ENCODE measurements at places on chromosomes 2 and 18.
A peak's percentile ranks its signal among the peaks of the same experiment; 100 is the strongest.

DNA sequence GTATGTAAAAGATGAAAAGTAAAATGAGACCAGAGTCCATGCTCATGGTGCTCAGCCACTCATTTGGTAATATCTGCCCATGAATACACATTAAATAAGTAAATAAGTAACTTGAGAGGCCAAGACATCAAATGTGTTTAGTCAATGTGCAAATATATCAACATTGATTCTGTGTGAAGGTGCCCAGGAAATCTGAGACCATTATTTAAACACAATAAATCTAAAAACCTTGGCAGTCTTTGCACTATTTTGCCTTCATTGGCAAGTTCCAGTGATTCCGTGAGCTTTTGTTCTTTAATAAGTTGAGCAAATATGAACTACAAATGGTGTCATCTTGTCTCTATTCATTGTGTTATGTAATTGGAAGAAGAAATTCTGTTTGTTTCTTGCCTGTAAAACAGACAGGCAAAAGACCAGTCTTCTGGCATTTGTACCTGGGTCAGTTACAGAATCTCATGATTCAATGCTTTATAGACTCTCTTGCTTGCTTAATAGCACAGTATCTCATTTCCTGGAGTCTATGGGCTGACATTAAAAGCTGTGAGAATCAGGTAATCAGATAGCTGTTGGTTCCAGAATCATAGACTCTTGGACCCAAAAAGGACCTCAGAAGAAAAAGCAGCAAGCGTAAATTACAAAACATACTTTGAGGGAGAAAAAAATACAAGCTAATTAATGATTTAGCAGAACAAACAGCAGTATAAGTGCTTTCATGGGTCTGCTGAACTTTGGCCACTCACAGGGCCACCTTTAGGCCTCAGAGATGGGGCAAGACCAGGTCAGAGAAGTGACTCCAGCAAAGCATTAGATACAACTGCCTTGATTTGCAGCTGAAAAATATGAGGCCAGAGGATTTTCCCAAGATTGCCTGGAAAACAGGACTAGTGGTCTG lies 20.0 kb upstream of the SERPINB3 start:
- DNase-seq, result no peak

- DNase-seq, result no peak
Observed at GRCh38 chr2:226187156-226187555, 612.5 kb downstream of the IRS1 start.

GRCh38 chr2:7673853-7674252 lies 756.6 kb downstream of the RNF144A start:
- DNase-seq, result no peak

GRCh38 chr2:127106457-127106990 lies 430 bp downstream of the BIN1 start:
- no peak for DNase-seq

- no peak for DNase-seq
Observed at GRCh38 chr2:7108792-7109532, 191.8 kb downstream of the RNF144A start.

DNA sequence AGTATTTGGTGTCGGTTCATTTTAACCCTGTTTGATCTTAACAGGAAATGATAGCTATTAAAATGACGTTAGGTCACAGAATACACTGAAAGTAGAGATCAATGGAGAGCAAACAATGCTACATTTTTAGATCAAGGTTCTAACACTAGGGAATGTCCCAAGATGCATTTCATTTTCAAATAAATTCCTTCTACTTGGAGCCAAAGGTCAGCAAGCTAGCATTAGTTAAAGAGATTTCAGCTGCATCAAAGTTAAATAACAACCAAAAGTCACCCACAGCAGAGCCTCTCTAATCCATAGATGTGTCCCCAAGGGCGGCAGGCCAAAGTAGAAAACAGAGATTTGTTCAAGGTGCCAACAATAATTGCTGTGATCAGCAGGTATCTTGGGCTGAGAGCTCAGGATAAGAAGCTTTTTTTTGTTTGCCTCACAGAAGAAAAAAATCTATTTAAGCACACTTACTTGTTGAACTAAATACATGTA lies 1233.6 kb upstream of the TMEFF2 start:
- no peak for DNase-seq

DNA sequence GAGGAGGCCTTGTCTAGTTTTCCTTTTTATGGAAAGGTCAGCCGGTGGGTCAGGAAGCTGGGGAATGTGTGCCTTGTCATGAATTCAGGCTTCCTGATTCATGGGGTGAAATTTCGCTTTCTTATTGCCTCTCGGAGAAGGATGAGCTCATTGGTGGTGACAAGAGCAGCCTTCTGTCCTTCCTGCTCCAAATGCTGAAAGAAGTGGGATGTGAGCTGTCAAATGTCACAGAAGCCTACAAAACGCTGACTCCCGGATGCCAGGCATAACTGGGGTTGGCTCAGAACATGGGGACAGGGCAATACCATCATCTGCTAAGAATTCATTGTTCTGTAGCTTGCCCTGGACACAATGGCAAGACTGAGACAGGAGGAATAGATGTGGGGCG lies 55.8 kb upstream of the FAM136A start:
- DNase-seq, result no peak

DNA sequence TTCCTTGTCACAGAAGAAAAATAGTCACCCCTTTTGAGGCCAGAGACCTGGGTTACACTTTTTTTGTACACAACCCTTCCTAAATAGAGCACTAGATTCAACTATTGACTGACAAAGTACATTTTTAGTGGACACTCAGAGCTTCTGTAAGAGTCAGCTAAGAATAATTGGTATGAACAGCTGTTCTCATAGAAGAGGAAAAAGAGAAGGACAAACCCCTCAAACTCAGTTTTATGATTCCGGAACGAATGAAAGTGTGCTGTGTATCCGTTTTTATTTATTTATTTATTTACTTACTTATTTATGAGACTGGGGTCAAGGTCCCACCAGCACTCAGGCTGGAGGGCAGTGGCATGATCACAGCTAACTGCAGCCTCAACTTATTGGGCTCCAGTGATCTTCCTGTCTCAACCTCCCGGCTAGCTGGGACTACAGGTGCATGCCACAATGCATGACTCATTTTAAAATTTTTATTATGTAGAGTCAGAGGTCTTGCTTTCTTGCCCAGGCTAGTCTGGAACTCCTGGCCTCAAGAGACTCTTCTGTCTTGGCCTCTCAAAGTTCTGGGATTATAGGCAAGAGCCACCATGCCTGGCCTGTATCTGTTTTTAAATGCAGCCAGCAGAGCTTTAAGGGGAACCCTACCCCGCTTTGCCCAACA lies 36.0 kb upstream of the FZD5 start:
- no peak for DNase-seq

DNA sequence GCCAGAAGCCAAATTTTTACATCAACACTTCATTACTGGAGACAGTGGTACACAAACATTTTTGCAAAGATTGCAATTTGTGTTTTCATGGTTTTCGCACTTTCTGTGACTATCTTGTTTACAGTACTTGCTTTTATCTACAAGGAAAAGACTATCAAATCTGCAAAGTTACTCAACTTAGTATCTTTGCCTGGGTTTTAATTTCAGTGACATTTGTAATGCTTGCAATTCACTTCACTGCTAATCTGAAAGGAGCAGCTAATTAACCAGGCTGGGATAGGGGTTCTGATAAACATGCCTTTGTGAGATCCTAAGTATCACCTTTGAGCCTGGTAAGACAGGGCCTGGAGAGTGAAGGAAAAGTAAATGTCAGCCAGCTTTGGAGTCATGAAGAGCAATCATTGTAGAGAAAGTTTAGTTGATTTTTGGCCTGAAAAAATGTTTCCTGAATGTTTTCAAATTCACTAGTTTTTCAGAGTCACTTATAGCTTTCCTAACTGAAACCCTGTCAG lies 194.2 kb downstream of the RIT2 start:
- no peak for DNase-seq

DNA sequence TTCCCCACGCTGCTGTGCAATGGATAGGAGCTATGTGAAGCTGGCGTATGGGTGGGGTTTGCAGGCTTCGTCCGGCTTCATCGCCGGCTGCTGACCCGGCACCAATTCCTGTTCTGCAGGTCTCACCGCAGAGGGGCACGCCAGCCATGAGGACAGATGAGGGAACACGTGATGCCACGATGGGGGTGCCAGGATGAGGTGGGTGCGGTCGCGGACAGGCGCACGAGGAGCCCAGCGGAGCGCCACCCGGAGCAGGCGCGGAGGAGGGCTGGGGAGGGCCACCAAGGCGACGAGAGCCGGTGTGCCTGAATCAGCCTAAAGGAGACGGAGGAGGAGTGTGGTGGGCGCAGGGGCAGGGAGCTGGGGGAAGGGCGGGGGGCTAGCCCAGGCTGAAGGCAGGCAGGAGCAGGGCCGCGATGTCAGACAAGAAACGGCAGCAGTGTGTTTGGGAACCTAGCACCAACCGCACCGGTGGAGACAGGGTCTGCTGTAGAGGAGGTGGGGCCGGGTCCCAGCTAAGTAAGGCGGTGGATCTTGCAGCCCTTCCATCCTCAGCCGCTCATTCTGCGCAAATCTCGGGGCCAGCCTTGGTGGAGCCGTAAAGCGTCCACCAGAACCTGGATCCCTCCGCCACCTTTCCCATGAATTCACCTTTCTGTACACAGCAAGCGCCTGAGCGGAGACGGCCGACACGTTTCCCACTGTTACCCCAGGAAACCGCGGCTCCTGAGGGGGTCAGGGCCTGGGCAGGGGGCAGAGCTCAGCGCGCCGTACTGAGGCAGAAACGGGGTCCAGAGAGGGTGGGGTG lies 17.0 kb upstream of the CD8A start:
- peak; percentile 78 for DNase-seq

Data from Peyer's patch (tissue), 4 donors.